Left ventricle myocardium superior (tissue), 1 donor: ENCODE measurements at places on chromosomes 5 and 9.

GRCh38 chr9:86119457-86119856 is 20.1 kb upstream of the GOLM1 start:
- no peak for DNase-seq

DNA sequence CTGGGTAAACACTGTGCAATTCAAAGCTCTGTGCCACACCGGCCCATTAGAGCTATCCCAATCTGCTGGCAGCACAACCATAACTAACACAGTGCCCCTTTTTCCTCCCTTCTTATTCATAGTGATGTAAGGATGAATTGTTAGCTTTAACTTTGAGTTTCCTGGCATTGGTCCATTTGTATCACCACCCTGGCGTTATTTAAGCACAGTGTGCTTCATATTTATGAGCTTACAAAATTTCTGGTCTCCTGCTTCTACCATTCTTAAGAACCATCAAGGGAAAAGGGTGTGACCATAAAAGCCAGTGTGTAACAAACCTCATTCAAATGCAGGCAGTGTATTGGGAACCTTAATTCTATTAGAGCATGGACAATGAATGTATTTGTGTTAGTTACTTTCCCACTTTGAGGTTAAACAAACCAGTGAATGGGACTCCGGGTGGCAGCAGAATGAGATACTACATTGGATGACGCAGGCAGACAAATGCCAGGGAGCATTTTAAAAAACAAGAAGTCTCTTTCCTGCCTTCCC is 222.6 kb downstream of the TMEM161B start:
- DNase-seq, result no peak

GRCh38 chr5:148633067-148633377 is 21.3 kb downstream of the HTR4 start:
- no peak for DNase-seq

DNA sequence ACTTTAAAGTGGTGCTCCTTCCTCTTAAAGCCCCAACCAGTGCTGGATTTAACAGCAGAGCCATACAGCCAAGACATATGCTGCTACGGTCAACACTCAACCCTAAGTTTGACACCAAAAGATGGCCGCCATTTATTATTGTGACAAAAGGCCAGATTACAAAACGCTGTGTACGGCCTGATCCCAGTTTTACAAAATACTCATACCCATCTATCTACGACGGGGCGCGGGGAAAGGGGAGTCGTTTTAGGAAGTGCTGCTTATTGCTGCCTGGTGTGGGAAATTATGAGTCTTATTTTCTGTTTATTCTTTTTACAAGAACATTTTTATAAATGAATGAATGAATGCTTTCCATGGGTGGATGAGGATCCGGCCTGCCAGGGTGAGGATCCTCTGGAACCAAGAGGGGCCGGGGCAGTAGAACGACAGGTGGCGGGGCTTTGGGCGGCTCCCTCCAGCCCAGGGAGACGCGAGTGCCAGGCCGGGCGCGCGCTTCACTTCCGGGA is 457 bp upstream of the IDNK start:
- no peak for DNase-seq

GRCh38 chr9:128333451-128333869 is 6.9 kb upstream of the SLC27A4 start:
- no peak for DNase-seq
